ENCODE measurements at places on chromosomes 2 and 18.

- no peak for DNase-seq
These were observed 12.2 kb downstream of the PLEK start for GRCh38 chr2:68377137-68377780.

DNA sequence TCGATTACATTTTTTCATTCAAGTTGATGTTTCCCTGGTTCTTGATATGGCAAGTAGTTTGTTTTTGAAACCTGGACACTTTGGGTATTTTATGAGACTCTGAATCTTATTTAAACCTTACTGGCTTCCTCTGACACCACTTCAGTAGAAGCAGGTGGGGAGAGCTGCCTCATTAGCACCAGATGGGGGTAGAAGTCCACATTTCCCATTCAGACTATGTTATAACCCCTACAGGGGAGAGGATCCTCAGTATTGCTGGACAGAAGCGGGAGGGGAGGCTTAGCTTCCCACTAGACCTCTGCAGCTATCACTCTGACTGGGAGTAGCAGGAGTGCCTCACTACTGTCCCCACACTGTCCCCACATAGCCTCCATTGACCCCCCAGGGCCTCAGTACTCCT lies 145.3 kb upstream of the SLC35G4 start:
- no peak for DNase-seq

DNA sequence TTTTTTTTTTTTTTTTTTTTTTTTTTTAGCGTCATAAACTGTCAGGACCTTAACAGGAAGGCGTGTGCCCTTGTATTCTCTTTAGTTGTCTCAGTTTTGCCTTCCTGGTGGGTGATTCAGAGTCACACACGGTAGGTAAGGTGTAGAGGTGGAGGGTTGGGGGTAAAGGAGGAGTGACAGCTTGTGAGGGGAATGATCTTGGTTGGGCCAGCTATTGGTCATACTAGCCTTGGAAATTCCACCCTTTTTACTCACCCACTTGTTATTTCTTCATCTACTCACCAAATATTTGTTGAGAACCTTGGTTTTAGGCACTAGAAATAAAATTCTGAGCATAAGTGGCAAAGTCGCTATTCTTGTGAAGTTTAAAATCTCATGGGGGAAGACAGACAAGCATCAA lies 22.2 kb downstream of the SMIM21 start:
- no peak for DNase-seq

GRCh38 chr2:239991689-239992314 lies 33.3 kb downstream of the NDUFA10 start:
- DNase-seq: no peak

- DNase-seq: no peak
These were observed 23.5 kb downstream of the CAPN14 start for GRCh38 chr2:31193806-31194205.

- no peak for DNase-seq
These were observed 33.7 kb upstream of the EPHA4 start for GRCh38 chr2:221605751-221606240.

GRCh38 chr2:176567361-176567760 lies 298.1 kb downstream of the MTX2 start:
- DNase-seq: no peak

- no peak for DNase-seq
These were observed 120.7 kb downstream of the TMEM18 start for GRCh38 chr2:556485-556884.

DNA sequence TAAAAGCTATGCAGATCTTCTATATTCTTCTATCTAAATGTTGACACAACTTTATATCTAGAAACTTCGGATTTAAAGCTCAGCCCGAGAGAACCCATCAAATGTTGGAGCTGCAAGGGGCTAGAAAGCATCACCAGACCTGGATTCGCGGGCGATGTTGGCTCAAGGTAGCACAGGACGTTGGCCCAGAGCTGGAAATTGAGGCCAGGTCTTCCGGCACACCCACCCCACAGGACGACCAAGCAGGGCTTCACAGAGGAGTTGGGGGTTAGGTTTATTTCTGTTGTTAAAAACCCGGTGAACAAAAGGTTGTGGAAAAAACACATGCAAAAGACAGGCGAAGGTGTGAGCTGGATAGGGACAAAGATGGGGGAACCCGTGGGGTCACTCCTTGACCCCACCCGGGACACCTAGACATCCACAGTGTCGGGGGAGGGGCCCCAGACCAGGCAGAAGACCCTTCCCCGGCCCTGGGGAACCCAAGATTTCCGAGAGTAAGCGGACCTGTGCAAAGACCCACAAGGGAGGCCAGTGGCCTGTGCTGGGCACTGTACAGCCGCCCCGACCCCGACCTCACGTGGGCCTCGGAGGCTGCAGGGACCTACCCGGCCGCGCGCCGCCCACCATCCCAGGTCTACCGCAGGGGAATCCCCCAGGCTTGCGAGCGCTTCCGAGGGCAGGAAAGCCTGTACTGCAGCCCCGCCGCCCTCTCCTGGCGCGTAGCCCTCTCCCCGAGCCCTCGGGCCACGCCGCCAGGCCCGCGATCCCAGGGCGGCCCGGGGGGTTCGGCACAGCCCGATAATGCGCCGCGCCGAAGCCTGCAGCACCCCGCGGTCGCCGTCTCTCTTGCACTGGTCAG lies 1.8 kb upstream of the AGBL5 start:
- peak; percentile 34 for DNase-seq

DNA sequence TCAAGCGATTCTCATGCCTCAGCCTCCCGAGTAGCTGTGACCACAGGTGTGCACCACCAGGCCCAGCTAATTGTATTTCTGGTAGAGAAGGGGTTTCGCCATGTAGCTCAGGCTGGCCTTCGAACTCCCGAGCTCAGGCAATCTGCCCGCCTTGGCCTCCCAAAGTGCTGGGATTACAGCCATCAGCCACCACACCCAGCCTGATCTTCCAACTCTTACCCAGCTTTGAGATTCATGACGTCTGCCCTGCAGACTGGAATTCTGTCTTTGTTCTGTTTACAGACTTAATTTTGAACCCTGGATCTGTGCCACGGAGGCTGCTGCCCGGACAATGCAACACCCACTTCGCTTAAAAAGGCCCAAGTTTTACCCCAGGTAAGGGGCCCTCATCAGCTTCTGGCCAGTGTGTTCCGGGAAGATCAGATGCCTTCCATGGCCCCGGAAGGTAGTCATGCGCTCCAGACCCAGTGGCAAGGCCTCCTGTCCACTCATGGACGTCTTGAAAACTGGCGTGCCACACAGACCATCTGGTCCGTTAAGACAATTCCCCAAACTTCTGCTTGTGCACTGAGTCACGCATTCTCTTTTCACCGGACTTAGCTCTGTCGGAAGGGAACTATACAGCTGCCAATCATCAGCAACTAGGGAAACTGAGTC lies 5.5 kb downstream of the PXDN start:
- DNase-seq: no peak

- no peak for DNase-seq
These were observed 157.0 kb downstream of the BARD1 start for GRCh38 chr2:214652473-214652872.

- DNase-seq: no peak
These were observed 12.3 kb upstream of the RESP18 start for GRCh38 chr2:219344751-219345430.

- no peak for DNase-seq
These were observed 51.4 kb upstream of the MRPL33 start for GRCh38 chr2:27720004-27720551.

DNA sequence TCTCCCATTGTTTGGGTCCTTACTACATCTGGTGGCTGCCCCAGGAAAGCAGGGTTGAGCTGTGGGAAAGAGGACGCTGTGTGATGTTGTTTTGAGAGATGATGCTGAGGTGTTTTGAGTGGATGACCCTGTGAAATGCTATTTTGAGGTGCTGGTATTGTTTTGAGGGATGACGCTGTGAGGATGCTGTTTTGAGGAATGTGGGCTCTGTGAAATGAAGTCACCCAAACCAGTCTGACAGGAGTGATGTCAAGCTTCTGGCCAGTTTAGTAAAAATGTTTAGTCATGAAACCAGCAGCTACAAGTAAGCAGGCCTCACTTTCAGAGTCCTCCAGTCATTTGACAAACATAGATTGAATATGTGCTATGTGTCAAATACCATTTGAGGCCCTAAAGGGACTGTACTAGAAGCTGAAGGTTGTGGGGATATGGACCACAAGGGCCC lies 16.1 kb upstream of the PUM2 start:
- no peak for DNase-seq
